ENCODE measurements at places on chromosomes 3 and 15.

GRCh38 chr3:122754929-122755328, 38.7 kb downstream of the HSPBAP1 start:
- H3K4me1 ChIP-seq: no peaks in the 10 kb centered on the region
- H3K27me3 ChIP-seq: no peaks in the 10 kb centered on the region
- H3K36me3 ChIP-seq: peaks cover 42% of the 10 kb centered on the region
- H3K4me3 ChIP-seq: no peak overlapping the region
- H3K27ac ChIP-seq: no peak overlapping the region

DNA sequence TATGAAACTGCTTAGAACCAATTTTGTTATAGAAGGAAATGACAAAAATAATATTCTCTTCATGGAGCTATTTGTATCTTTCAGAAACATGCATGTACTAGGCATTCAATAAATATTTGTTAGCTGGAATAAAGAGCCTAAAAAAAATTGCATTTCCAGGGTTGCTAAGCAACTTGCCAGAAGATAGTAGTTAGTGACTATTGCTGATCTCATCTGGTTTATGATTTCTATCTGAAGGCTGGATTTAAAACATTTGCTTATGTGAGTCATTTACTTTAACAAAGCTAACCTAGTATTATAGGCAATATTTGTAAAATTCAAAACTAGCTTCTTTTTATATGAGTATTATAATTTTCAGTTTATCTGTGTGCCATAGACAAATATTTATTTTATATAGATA, 78.3 kb downstream of the NAALADL2 start:
- H3K27ac ChIP-seq: no peak overlapping the region
- no peak overlapping the region for H3K4me3 ChIP-seq
- no peaks in the 10 kb centered on the region for H3K4me1 ChIP-seq
- no peaks in the 10 kb centered on the region for H3K27me3 ChIP-seq

- H3K4me1 ChIP-seq: no peaks in the 10 kb centered on the region
- no peak for DNase-seq
- no peak overlapping the region for H3K27ac ChIP-seq
- H3K36me3 ChIP-seq: no peaks in the 10 kb centered on the region
- H3K4me3 ChIP-seq: no peak overlapping the region
These were observed 167.3 kb upstream of the NDN start for GRCh38 chr15:23854203-23854911.

DNA sequence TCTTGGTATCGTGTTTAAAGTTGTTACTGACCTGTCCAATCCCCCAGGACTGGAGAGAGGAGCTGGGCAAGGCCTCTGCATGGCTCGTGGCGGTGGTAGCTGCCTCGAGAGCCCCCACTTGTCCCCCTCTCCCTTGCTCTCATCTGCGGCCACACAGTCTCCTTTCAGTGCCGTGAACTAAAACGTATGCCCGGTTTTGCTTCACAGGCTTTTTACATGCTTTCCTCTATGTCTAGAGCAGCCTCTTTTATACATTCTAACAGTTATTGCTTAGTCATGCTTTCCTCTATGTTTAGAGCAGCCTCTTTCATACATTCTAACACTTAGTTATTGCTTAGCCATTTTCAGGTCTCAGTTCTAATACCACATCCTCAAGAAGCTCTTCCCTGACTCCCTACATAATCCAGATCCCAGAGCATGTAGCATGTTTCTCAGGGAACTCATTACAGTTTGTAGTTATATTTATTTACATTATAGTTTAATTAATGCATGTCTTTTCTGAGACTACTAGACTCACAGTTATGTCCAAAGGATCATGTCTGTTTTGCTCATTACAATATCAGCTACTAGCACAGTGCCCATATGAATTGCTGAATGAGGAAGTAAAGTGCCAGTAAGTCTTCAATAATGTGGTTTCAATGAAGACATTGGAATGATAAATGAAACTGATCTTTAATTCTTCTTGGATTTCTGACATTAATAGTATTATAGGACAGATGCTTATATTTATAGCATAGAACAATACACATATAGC, 66.5 kb upstream of the TBL1XR1 start:
- H3K27ac ChIP-seq: no peak overlapping the region
- H3K27me3 ChIP-seq: no peaks in the 10 kb centered on the region
- H3K4me1 ChIP-seq: peaks cover 10% of the 10 kb centered on the region

All from tibial nerve (tissue), 4 donors.